T1000 (cell line): ENCODE measurements at places on chromosomes 5 and 9.

DNA sequence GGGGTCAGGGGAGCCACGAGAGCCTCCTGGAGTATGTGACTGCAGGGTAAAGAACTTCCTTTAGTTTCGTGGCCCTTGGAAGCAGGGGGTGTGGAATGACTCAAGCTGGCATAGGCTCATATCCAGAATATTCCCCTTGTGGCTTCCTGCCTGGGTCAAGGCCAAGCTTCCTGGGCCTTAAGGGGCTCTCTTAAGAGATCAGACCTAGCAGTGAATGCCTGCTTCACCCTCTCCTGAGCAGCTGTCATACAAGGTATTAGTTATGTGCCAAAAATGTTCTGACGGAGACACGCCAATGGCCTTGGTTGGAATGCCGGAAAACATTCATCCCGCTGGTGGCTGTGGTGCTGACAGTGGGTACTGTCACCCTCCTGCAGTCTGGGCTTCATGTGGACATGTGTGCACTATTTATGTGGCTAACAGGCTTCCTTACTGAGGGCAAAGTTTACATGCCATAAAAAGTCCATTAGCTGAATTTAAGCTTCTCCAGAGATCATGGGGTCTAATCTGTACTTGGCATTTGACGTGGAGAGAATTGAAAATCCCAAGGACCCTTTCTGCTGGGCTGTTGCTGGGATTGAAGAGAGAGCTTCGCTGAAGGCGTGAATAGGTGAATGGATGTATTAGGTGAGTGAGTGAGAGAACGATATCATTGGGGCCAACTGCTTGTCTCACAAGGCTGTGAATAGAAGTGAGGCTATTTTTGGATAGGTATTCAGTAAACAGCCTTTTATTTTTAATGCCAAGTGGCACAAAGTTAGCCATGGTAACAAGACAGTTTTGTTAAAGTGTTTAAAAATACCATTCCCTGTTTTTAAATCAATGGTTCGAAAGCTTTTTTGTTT lies 156.8 kb downstream of the MACROH2A1 start:
- DNase-seq: peak; percentile 73

GRCh38 chr5:177992466-177992865 lies 3.6 kb downstream of the PROP1 start:
- DNase-seq: no peak

DNA sequence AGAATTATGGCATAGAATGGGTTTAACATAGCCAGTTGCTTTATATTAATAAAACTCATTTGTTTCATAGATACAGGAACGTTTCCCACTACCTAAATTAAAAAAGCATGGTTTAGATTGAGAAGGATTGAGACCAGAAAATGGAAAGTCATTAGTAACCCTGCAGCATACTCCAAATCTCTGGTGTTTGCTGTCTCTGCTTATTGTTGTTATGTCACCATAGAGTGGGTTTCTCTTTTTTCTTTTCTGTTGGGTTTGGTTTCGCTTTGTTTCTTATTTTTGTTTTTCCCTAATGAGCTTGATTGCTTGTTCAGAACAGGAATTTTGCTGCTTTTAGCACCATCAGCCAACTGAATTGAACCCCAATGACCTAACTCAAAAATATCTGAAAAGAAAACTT lies 1034.8 kb downstream of the MAT2B start:
- no peak for DNase-seq

GRCh38 chr5:174503461-174504265 lies 220.7 kb upstream of the MSX2 start:
- DNase-seq: peak; percentile 78

- no peak for DNase-seq
These were observed 13.1 kb upstream of the CMBL start for GRCh38 chr5:10320793-10321192.

DNA sequence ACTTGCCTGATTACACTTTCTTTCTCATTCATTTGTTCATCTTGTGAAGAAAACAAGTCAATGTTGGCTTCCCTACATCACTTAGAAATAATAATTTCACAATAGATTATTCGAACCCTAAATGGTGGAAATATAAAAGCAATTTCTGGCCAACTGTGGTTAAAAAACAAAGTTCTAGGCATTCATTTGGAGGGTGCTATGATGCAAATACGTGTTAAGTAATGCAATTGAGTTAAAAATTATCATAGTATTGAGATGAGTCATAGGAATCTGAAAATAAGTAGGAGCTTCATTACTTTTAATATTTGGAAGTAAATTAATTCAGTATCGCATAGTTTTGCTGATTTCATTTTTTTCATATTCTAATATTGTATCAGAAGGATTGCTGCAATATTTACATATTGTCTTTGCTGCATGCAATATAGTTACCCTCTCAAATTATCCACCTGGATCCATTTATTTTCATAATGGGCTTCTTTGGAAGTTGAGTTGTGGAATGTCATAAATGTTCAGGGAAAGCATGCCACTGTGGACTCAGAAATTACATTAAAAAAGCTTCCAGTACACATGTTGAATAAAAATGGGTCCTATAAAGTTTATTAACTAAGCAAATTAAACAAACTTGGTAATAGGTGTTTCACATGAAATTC lies 647.7 kb upstream of the WWC1 start:
- DNase-seq: no peak

- DNase-seq: no peak
These were observed 118.7 kb upstream of the CCDC112 start for GRCh38 chr5:115415143-115415491.

- peak; percentile 41 for DNase-seq
These were observed 31.2 kb downstream of the HMGCS1 start for GRCh38 chr5:43281840-43282658.

DNA sequence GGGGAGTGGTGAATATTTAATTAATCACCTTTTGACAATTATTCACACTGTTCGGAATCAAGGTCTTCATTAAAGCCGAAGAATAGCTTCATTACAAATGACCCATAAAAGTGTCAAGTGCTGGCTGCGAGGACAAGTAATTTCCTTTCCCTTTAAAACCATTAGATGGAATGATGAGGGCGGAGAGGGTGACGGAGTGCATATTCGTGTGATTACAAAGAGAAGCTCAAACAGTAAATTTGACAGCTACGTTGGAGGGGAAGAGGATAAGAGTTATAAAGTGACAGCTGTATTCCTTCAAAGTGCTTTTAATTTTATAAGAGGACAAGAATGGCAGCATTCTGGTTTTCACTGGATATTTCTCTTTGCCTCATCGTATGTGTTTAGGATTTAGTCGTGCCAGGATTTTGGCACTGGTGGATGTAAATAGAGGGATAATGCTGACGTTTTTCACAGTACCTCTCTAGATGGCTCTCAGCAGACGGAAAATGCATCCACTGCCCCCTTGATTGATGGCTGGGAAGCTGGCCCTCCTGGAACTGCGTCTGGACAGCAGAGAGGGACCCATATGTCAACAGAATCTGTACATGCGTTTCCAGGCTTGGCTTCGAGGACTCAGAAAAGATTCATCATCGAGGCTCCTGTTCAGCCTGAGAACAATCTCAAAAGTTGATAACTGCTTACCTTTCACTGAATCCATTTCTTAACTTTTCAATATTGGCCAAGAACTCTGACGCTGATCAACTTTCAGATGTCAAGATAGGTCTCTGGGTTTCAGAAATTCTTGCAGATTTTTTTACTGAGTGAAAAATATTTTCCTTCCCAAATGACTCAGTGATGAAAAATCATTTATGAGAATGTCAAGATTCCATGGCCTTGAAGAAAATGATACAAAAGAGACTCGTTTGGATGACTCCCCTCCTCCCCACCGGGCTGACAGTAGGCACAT lies 50.4 kb upstream of the IRX2 start:
- no peak for DNase-seq

DNA sequence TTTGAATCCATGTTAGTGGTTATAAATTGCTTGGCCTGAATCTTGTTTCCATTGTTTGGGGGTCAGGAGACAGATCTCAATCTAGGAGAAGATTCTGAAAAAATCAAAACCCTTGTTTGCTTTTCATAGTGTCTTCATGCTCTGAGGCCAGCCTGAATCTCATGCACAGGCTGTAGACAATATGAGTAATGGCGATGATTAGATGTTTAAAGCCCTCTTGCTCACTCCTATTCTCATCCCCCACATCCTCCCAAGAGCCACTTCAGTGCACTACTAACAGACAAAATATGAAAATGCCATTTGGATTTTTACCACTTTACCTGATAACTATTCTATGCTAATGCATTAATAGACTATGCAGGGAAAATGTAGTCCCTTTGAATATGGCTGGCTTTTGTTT lies 129.4 kb downstream of the NUDT12 start:
- DNase-seq: no peak
